CD4-positive, alpha-beta T cell treated with Interleukin-17A for 4 hours (primary cell): ENCODE measurements at places on chromosomes 16 and 17.

DNA sequence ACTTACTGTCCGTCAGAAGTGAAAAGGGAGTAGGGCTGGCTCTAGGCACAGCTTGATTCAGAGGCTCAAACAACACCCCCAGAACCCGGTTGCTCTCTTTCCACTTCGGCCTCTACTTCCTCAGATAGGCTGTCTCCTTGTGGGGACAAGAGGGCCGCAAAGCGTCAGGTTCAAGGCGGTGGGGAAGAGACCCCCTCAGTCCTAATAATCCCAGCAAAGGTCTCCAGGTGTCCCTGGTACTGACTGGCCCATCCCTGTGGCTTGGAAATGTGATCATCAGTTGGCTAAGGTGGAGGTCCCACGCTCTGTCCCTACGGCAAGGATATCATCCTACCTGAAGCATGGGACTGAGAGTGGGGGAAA lies 26.0 kb downstream of the NGFR start:
- no peak for DNase-seq

DNA sequence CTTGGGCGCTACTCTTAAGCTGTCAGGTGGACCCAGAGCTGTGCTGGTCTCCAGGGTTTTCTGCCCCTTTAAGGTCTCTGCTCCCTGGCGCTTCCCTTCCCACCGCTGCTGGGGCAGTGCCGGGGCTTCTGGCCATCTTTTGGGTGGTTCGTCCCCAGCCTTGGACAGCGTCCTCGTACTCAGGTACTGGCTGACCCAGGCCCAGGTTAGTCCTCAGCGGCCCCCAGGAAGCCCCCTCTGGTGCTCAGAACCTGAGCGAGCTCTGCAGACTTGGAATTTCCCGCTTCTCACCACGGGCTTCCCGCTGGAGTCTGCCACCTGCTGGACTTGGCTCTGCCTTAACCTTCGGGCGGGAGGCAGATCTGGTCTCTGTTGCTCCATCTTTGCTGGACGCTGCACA lies 94.1 kb upstream of the ZNF750 start:
- DNase-seq: no peak

DNA sequence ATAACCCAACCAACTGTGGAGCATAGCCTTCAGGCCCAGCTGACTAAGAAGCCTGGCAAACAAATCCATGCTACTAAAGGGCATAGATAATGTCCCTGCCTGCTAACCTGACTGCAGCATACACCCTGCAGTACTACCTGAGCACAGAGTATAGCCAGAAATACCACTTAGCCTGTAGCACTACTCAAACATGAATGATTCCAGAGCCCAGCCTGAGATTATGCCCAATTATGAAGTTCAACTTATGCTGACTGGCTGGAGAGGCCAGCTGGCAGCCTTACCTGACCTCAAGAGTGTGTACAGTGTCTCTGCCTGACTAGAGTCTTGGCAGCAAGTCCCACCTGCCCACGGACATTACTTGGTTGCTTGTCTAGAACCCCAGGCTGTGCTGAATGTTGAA lies 1265.3 kb downstream of the CDH11 start:
- DNase-seq: no peak

DNA sequence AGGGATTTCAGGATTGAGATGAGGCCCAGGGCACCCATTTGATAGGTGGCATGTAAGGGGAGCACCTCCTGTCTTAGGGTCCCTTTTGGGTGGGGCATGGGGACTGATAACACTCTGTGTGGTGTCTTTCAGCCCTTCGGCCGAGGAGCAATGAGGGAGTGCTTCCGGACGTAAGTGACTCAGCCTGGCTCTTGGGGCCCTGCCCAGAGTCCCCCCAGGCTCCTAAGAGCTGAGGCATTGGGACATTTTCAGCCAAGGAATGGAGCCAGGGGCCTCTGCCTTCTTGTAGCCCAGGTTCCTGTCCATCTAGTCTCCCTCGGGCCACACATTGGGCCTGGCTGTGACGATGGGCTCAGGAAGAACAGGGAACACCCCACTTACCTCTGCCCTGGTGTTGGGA lies 44.4 kb downstream of the EEF2K start:
- no peak for DNase-seq

DNA sequence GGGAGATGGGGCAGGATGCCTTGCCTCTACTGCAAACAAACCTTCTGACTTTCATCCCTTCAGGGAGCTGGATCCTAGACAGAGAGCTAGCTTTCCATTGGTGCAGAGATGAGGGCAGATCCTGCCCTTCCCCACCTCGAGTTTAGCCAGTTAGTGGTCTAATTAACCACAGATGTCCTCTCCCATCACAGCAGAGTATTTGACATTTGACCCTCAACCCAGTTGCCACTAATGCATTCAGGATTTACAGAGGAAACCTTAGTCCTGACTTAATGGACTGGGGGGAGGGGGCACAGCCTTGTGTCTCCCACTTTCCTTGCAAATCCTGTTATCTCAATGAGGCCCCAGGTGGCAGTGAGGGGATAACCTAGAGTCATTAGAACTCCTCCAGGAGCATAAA lies 10.2 kb downstream of the PIP4K2B start:
- DNase-seq: no peak

- DNase-seq: peak; percentile 55
Measured at GRCh38 chr17:74012465-74012864, 191.0 kb upstream of the RPL38 start.

GRCh38 chr17:60792250-60792898 lies 114.7 kb downstream of the BCAS3 start:
- DNase-seq: no peak

- DNase-seq: no peak
Measured at GRCh38 chr16:82541103-82541502, 85.7 kb upstream of the CDH13 start.

DNA sequence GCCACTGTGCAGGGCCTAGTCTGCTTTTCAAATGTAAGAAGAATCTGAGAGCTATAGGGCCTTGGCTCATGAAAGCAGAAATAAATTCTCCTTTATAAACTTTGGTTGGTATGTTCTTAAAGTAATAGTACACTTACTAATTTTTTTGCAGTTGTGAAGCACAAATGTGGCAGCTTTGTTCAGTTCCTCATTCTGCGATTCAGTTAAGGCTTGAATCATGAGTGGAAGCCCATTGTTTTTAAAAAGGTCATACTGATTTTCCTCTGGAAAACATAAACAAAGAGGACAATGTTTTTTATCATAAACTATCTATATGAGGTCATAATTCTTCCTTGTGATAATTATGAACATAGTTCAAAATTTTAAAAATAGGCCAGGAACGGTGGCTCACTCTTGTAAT lies 23.6 kb upstream of the DYNC1LI2 start:
- DNase-seq: no peak

GRCh38 chr16:81444448-81445121 lies at the start of gene CMIP:
Gene CMIP (plus strand): TSS chr16:81444808.
- DNase-seq: peak; percentile 84

DNA sequence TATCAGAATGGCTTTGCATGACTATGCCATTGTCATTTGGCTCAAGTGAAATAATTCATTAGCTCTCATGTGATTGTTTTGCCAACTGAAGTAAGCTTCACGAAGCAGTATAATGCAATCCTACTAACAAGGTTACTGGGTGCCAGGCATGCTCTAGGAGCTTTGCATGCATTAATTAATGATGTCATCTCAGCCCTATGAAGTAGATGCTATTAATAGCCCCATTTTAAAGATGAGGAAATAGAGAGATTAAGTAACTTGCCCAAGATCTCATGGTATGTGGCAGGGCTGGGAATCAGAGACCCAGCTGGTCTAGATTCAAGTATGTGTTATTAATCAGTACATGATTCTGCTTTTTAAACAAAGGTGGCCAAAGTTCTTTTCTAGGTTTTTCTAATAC lies 14.1 kb downstream of the KRT39 start:
- DNase-seq: no peak
